ENCODE measurements at places on chromosomes 16 and 17.

DNA sequence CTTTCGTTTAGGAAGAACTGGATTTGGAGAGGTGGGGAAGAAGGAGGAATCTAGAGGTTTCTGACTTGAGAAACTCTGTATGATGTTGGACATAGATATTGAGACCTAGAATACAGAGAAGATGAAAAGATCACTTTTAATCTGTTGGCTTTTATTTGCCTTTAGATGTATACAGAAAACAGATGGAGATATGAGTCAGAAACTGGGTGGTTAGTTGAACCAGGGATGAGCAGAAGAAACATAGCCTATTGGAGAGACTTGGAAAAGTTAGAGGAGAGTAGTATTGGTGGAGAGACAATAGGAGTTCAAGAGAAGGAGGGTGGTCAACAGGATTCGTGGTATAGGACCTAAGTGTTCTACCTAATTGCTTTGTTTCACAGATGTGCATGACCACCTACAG is 5.1 kb downstream of the PHAF1 start:
- no peak for DNase-seq

GRCh38 chr17:20562587-20562986 is 16.9 kb upstream of the CDRT15L2 start:
- DNase-seq: no peak

DNA sequence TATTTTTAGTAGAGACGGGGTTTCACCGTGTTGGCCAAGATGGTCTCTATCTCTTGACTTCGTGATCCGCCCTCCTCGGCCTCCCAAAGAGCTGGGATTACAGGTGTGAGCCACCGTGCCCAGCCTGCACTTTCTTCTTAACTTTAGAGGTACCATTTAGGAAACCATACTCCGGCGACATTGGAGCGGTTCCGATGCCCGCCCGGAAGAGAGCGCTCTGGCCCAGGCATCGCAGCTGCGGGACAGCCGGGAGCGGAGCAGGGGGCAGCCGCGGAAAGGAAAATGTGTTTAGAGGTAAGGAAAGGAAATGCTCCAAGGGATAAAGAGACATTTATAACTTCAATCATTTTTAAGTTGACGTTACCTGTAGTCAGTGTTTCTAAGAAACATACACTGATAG is 6.0 kb upstream of the HS3ST3B1 start:
- no peak for DNase-seq

- DNase-seq: peak; percentile 41
Observed at GRCh38 chr17:19238167-19238505, 970 bp downstream of the EPN2 start.

DNA sequence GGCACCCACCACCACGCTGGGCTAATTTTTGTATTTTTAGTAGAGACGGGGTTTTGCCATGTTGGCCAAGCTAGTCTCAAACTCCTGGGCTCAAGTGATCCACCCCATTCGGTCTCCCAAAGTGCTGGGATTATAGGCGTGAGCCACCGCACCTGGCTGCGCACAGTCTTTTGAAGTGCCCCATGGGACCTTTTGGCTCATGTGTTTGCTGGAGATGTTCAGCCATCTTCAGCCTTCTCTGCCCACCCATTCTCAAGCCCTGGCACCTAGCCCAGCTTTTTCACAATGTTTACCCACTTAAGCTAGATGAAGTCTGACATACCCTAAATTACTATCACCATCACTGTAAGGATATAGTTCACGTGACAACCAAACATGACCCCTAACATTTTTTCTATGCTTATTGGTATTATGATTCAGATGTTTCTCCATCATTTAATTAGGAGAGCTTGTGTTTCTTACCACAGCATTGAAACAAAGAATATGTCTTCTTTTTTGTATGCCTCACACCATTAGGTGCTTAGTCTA is 32.3 kb downstream of the PECAM1 start:
- DNase-seq: no peak

DNA sequence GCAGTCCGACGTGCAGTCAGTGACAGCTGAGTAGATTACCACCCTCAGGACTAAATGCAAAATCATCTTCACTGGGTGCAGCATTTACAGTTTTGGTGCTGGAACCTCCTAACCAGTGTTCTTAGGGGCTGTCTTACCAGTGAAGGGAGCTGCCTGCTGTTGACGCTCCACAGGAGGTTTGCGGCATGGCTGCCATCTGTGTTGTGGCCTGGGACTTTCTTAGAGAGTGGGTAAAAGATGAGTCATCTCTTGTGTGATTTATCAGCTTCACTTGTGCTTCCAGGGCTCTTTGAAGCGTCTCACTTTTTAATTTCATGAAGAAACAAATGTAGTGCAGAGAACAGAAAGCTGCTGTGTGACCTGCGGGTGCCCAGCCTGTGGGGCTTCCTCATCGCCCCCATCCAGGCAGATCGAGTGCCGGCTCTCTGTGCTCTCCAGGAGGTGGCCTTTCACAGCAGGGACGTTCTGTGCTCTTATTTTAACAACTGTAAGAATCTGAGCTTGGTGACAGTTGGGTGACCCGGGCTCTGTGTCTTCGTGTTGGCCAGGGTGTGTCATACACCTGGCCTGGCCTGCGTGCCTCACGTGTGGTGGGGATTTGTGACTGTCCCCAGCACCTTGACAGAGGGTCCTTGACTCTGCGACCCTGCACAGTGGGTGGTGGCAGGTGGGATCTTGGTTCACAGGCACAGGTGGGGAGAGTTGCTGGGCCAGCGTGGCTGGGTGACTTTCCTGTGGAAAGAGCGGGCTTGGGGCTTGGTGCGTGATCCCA is 24.3 kb upstream of the ZNF750 start:
- DNase-seq: no peak

- no peak for DNase-seq
Observed at GRCh38 chr16:74649839-74650504, 16.7 kb downstream of the RFWD3 start.

GRCh38 chr16:3363793-3364192 is 8.1 kb downstream of the OR2C1 start:
- DNase-seq: no peak

GRCh38 chr16:27318392-27319256 is 4.8 kb downstream of the IL4R start:
- DNase-seq: peak; percentile 63

DNA sequence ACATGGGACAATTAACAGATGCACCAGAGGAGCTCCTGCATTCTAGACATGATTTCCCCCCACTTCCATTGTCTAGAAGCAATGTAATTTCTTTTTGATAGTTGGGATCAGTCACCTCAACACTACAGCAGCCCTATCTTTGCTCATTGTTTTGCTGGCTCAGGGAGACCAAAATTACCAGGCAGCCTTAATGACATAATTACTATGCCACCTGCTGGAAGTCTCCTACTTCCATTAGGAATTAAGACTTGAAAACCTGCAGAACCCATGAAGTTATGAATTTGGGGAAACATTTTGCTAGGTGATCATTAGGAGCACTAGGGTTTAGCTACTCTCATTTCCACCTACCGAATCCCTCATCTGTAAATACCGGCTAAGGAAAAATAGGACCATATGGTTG is 312.0 kb upstream of the CA10 start:
- DNase-seq: no peak

DNA sequence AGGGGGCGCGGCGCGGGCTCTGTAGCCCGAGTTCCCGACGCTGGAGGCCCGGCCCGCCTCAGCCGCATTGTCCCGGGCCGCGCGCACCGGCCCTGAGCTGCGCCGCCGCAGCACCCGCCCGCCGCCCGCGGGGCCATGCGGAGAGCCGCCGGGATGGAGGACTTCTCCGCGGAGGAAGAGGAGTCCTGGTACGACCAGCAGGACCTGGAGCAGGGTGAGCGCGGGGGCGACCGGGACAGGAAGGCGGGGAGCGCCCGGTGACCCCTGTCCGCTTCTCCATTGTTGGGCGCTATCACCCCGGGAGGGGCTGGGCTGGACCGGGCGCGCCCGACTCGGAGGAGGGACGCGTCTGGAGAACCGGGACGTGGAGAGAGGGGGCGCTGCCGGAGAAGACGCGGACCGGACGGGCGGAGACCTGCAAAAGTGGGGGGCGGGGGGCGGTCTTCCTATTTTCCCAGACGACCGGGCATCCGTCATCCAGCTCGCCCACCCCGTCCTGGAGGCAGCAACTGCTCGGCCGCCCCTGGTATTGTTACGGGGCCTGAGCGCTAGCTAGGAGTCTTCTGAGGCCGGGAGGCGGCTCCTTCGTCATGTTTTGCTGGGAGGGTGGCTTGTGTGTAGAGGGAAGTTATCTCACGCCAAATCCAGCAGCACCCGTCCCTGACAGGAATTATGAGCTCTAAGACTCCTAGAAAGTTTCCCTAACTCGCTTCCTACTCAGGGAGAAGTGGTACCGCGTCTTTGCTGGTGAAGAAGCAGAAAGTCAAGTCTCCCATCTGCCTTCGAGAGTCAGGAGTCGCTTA is 678 bp downstream of the CDR2L start:
- DNase-seq: peak; percentile 59

GRCh38 chr16:24491731-24492130 is 47.6 kb upstream of the RBBP6 start:
- DNase-seq: peak; percentile 28

GRCh38 chr16:15576960-15577958 is 65.7 kb downstream of the MARF1 start:
- no peak for DNase-seq

GRCh38 chr16:54805648-54806047 is 125.0 kb upstream of the IRX5 start:
- DNase-seq: no peak

GRCh38 chr16:54053891-54054820 is 232.4 kb downstream of the IRX3 start:
- no peak for DNase-seq

Measured in trophoblast cell (in vitro differentiated cells and primary cell).